H54 (cell line): ENCODE measurements at places on chromosomes 2 and 18.

DNA sequence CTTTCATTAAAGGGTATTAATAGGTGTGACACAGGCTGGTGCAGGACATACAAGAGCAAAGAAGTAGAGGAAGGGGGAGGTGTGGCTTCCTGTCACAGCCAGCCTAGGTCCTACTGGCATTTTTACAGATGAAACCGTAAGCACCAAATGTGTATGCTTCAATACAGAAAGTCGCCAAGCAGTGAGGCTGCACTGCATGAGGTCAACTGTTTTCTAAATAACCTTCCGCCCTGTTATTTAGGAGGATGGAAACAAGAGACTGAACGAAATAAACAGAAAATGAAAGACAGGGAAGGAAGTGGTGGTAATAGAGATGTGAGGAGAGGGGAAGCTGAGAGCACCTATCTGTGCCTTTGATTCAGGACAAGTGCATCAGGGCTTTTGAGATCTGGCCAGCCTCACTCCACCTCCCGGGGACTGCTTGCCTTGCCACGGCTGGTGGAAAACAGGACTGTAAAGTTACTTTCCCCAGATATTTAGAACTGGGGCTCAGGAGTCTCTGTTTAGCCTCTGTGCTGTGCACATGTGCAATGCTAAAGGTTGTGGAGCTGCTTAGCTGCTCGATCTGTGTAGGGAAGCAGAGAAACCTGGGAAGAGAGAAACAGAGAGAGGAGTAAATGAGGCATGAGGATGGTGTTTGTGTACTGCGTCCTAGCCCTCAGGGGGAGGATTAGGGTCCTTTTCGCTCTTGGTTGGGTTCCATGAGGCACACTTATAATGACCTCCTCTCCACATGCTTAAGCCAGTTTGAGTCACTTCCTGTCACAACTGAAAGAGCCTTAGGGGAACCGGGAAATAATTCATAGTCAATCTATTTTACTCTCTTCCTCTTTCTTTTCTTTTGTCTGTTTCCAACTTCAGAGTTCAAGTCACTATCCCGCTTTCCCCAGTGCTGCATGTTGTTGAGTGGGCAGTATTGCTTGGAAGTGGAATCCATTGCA, 62.3 kb upstream of the BOD1L2 start:
- DNase-seq: no peak

- DNase-seq: no peak
Measured at GRCh38 chr2:6855860-6856547, 9.7 kb downstream of the CMPK2 start.

DNA sequence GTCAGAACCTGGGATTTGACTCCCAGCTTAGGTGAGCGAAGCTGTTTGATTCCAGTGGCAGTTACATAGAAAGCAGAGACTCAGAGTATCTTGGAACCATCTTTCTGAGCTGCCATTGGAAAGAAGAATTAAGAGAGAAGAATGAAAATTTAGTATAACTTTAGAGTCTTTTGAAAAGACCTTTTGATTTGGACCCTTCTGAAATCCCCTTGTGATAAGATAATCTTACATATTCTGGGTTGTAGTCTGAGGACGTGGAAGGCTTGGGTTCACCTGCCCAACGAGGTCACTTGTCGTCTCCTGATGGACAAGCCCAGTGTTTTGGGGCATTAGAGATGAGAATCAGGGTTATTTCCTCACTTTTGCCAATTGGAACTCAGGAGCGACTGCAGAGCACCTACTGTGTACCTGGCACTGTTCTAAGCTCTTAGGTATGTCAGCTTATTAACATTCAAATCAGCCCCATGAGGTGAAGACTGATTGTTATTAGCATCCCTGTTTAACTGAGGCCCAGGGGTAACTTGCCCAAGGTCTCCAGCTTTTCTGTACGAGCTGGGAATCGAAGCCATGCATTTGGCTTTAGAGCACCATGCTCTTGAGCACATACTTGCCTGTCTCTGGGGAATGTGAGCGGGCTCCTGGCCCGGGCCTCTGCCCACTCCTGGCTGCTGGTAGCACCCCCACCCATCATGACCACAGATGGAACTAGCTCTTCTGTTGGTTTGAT, 2.9 kb downstream of the HK2 start:
- no peak for DNase-seq

DNA sequence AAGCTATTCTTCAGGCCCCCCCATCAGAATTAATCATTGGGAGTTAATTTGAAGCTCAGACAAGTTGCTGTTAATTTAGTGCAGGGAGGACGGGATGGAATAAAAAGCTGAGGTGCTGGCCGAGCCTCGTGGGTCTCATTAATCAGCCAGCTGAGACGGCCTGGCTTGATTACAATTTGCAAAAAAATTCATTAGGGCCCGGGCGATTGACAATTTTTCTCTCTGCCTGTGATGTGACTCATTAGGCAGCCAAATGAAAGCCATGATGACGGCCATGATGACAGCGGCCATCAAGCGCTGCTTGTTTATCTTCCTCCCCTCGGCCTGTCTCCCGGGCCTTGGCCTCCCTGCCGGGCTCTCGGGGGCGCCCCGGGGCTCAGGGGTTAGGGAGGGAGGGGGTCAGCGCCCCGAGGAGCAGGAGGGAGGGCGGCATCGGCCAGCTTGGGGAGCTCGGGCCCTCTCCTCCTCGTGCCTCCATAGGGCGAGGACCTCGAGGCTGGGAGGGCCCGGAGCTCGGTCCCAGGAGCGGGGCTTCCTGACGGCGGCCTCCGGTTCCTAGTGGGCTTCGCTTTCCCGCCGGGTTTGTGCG, 5.2 kb downstream of the GBX2 start:
- DNase-seq: no peak

DNA sequence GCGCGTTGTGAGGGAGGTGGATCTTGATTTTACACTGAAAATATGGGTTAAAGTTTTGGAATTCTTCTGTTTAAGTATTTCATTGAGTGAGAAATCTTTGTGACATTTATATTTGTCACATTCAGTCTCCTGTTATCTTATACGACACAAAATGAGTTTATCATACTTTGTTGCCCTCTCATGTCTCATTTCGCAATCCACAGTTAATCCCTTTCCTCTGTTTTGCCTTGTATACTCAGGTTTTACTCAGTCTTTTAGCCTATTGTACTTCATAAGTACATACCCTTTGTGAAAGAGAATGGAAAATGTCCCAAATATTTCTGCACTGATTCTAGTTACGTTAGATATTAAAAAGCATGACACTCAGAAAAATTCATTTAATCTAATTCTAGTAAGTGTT, 142.7 kb downstream of the ATP9B start:
- no peak for DNase-seq

GRCh38 chr2:71901466-71901865, 246.2 kb downstream of the CYP26B1 start:
- no peak for DNase-seq

GRCh38 chr18:49553003-49553402, 8.9 kb upstream of the LIPG start:
- no peak for DNase-seq

GRCh38 chr2:134407154-134407890, 153.4 kb downstream of the MGAT5 start:
- no peak for DNase-seq
